NCI-H510A (cell line): ENCODE measurements at places on chromosomes 12 and 14.

- DNase-seq: no peak
These were observed 455.6 kb downstream of the ZFP36L1 start for GRCh38 chr14:68337279-68337678.

GRCh38 chr12:45745861-45746277 is 16.4 kb downstream of the ARID2 start:
- no peak for DNase-seq

DNA sequence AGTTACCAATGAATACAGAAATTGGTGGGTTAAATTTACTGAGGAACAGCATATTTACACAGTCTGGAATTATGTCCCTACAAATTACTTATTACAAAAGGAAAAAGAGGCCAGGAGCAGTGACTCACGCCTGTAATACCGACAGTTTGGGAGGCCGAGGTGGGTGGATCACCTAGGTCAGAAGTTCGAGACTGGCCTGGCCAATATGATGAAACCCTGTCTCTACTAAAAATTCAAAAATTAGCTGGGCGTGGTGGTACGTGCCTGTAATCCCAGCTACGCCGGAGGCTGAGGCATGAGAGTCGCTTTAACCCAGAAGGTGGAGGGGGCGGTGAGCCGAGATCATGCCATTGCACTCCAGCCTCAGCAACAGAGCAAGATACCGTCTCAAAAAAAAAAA is 52.6 kb downstream of the HECTD1 start:
- DNase-seq: no peak

- no peak for DNase-seq
These were observed 266.3 kb downstream of the LRIG3 start for GRCh38 chr12:58654021-58654420.

- DNase-seq: no peak
These were observed at the start of gene CACNA2D4 for GRCh38 chr12:1918081-1918883. Gene CACNA2D4, minus strand, starts transcription at chr12:1918652. Its CDS starts 179 bp downstream, at chr12:1918473.

DNA sequence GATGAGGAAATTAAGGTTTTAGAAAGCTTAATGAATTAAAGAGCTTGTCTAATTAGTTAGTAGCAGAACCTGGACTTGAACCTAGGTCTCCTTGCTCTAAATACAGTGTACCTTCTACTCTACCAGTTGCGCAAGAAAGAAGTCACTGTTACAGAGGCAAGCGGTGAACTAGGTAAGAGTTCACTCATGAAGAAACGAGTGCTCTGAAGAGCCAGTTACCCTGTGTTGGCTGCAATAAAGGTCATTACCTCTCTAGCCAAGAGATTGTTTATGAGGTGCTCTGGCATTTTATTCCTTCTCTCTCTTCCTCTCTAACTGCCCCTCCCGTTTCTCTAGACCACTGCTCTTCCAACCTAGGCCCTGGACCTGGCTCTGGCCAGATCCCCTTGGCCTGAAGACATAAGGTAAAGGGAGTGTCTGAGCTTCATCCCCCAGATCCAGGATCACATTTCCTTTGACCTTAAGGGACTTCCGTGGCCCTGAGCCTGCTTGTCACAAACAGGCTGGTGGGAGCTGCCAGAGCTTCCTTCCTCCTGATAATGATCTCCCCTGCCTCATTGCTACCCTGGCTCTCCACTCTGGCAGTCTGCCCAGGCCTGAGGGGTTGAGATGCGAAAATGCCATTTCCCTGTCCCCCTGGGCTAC is 1.9 kb downstream of the RNASE7 start:
- no peak for DNase-seq

DNA sequence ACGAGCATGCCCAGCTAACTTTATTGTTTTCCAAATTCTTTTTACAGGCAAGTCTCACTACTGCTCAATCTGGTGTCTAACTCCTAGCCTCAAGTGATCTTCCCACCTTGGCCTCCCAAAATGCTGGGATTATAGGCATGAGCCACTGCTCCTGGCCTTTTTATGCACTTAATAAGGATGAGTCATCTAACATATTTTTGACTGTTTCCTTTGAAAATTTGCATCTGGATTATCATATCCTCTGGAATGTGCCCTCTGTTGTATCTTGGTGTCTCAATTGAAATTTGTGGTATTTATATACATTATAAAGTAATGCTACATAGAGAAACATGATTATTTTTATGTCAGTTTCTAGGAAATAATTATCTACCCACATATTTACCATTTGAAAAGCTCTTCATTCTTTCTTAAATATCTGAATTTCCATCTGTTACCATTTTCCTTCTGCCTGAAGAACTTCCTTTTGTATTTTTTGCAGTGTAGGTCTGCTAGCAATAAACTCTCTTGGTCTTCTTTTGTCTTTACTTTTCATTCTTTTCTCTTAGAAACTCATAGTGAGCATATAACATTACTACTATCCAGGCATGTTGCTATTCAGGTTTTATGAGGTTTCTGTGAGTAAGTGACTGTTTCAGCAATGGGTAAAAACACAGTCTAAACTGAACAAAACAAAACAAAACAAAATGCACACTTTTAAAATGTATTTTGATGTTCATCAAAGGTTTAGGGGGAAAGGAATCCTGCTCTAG is 52.8 kb upstream of the CNOT2 start:
- no peak for DNase-seq
